Left kidney (tissue), 8 donors: ENCODE measurements at places on chromosomes 3 and 15. TPM values are rescaled to one million over a fixed set of nuclear protein-coding genes. Genes with fewer than 3 reads are reported as not detected.
A peak's percentile ranks its signal among the peaks of the same experiment; 100 is the strongest.

RAB11A gene
- polyA plus RNA-seq = 288 TPM

ZNF619 gene
- 7.8 TPM for polyA plus RNA-seq

GCNT3 gene
- 0.57 TPM for polyA plus RNA-seq

GALNT15 gene
- 2.1 TPM for polyA plus RNA-seq

ACTRT3 gene
- polyA plus RNA-seq = 4.2 TPM

GATA2 gene
- polyA plus RNA-seq = 32.1 TPM

GPR176 gene
- 15.9 TPM for polyA plus RNA-seq

TMC3 gene
- polyA plus RNA-seq = 0.17 TPM

DNA sequence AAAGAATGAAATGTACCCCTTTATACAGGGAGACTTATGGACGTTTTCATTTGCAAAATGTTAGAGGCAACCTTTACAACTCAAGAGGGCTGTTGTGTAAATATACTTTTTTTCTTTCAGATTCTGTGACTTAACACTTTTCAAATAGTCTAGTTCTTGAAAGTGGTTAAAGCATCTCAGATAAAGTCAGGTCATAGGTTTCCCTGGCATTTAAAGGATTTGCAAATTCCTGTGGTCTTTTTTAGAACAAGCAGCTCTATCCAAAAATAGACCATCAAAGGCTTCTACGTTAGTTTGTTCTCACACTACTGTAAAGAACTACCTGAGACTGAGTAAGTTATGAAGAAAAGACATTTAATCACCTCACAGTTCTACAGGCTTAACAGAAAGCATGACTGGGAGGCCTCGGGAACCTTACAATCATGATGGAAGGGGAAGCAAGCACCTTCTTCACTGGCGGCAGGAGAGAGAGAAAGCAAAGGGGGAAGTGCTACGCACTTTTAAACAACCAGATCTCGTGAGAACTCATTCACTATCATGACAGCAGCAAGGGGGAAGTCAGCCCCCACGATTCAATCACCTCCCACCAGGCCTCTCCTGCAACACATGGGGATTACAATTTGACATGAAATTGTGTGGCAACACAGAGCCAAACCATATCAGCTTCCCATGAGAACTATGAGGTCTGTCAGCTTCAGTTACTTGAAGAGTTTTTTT, 23.3 kb upstream of the GABRR3 start:
- DNase-seq = no peak

- DNase-seq = peak; percentile 66
Observed at GRCh38 chr3:105369500-105370371, 3.0 kb downstream of the ALCAM start.

- no peak for DNase-seq
Observed at GRCh38 chr3:50792568-50792967, 117.8 kb downstream of the DOCK3 start.
